ENCODE measurements at places on chromosomes 13 and 19.

- no peak for DNase-seq
Observed at GRCh38 chr13:46963904-46964303, 67.1 kb upstream of the HTR2A start.

DNA sequence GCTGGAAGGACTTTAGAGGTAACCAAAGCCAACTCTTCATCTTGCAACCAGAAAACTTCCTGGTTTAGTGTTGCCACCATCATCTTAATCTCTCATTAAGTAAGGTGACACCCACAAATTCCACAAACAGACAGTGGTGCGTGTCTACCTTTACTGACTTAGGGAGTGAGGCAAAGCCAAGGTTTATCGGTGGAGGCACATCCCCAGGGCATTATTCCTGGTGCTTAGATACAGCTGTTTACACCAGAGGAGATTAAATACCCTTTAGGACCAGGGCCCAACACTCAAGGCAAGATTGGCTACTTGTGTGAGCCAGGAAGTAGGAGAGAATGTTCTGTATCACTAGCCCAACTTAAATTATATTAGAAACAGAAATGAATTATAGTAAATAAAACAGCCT lies 9.5 kb downstream of the STOML3 start:
- DNase-seq: no peak

DNA sequence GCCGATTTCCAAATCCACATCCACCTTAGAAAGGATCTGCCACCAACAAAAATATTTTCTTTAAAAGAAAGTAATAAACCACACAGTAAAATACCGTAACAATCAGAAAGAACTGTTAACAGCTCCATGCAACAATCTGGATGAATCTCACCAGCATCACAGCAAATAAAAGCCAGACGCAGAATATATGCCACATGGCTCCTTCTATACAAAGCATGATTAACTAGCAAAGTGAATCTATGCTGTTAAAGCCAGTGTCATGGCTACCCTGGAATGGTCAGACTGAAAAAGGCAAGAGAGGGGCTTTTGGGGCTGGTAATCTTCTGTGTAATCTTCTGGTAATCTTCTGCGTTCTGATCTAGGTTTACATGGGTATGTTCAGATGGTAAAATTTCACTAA lies 81.3 kb downstream of the SACS start:
- DNase-seq: no peak

GRCh38 chr13:45542878-45543277 lies 72.7 kb downstream of the ERICH6B start:
- DNase-seq: no peak

DNA sequence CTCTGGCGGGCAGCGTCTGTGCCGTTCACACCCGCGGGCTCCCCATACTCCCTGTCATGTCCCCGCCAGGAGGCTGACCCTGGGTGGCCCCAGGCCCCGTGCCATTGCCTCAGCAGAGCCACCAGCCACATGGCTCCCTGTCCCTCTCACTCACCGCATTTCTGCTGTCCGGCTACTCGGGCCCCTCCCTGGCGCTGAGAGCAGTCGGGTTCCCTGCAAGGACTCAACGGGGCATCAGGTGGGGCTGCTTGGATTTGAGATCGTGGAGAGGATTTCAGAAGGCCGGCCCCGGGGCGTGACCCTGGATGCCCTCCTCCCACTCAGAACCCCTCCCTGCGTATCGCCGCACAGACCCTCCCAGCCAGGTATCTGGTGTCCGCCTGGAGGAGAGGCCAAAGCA lies 142.1 kb downstream of the KDM4B start:
- no peak for DNase-seq

DNA sequence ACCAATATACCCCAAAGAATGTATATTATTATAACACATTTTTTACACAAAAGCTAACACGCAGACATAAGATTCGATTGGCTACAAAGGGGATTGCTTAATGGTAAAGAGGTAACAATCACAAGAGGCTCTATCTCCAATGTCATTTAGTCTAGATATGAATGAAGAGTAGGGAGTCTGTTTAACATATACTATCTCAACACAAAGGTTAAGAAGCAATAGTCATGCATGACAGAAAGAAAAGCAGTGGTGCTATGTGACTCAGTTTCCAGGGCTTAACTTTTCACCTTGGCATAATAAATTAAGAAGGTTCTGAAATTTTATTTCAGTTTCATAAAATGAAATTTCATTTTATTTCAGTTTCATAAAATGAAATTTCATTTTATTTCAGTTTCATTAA lies 33.3 kb downstream of the UFM1 start:
- no peak for DNase-seq

DNA sequence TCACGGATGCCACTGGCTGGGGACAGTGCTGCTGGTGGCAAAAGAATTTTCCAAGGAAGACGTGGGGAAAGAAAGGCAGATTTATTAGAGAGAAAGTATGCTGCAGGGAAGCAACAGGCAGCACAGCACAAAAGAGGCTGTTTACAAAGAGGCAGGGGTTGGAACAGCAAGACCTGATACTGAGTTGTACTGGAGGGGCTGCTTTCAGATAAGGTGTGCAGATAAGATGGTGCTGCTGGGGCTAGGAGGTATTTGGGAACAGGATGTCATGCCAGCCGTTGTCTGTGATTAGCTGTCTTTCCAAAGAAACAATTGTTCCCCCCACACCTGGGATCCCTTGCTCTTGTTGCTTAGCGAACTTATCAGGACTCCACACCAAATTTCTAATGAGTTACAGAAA lies 2023.3 kb upstream of the PCDH20 start:
- no peak for DNase-seq

GRCh38 chr13:27997904-27998522 lies 9.5 kb upstream of the URAD start:
- DNase-seq: no peak

GRCh38 chr19:9427941-9428340 lies 7.4 kb downstream of the ZNF266 start:
- DNase-seq: no peak

- no peak for DNase-seq
Observed at GRCh38 chr13:53781941-53782340, 753.3 kb downstream of the OLFM4 start.

GRCh38 chr19:14354445-14354844 lies 26.8 kb upstream of the ADGRE5 start:
- no peak for DNase-seq

- DNase-seq: no peak
Observed at GRCh38 chr13:97276862-97277269, 54.7 kb downstream of the MBNL2 start.

GRCh38 chr19:13120817-13121216 lies 2.8 kb downstream of the NACC1 start:
- no peak for DNase-seq

DNA sequence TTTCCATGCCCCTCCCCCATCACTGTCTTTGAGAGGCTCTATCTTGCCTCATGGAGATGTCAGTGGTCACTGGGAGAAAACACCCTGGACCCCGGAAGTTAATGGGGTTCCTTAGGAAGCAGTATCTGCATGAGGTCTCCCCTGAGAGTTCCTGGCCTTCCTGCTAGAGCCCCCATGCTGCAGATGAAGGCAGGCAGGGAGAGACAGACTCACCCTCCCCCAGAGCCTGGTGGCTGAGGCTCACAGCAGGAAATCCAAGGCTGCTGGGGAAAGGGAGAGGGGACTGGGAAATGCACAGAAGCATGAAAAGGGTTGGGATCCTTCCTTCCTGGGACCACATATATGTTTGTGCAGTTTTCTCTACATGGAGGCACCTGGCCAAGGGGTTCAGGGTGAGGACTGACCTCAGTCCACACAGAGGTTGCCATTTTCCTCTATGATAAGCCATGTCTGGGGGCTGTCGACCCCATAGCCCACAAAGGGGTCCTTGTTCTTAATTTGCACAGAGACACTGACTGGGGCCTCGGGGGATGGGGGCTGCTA lies 95.4 kb downstream of the RNASEH2B start:
- DNase-seq: no peak

- no peak for DNase-seq
Observed at GRCh38 chr13:44064357-44064756, 184.7 kb downstream of the LACC1 start.

GRCh38 chr19:39659791-39660190 lies 4.1 kb downstream of the LGALS16 start:
- DNase-seq: no peak

- DNase-seq: no peak
Observed at GRCh38 chr13:105820415-105820814, 715.0 kb downstream of the EFNB2 start.

DNA sequence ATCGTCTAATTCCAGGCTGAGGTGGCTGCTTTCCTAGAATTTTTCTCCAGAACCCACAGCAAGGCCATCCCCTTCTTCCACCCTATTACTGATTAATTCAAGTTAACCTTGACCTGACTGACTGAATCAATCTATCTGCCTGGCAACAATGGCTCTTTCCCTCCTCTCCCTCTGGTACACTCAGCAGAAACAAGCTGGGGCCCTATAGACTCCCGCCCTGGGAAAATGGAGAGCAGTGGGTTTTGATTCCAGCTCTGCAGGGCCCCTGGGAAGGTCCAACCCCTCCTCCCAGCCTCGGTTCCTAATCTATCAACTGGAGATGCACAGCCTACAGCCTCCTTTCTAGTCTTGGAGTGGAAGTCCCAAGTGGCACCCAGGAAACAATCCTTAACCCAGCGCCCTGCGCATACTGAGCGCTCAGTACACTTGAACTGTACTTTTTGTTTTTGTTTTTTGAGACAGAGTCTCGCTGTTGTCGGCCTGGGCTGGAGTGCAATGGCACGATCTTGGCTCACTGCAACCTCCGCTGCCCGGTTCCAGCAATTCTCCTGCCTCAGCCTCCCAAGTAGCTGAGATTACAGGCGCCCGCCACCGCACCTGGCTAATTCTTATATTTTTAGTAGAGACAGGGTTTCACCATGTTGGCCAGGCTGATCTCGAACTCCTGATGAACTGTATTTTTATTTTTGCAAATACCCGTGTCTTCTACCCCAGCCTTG lies 5.2 kb upstream of the C3 start:
- DNase-seq: no peak

GRCh38 chr19:2287585-2288337 lies 5.8 kb upstream of the PEAK3 start:
- DNase-seq: no peak

GRCh38 chr13:31756346-31756745 lies 17.0 kb downstream of the RXFP2 start:
- DNase-seq: no peak

GRCh38 chr13:100347968-100348367 lies 240.6 kb downstream of the GGACT start:
- DNase-seq: no peak

DNA sequence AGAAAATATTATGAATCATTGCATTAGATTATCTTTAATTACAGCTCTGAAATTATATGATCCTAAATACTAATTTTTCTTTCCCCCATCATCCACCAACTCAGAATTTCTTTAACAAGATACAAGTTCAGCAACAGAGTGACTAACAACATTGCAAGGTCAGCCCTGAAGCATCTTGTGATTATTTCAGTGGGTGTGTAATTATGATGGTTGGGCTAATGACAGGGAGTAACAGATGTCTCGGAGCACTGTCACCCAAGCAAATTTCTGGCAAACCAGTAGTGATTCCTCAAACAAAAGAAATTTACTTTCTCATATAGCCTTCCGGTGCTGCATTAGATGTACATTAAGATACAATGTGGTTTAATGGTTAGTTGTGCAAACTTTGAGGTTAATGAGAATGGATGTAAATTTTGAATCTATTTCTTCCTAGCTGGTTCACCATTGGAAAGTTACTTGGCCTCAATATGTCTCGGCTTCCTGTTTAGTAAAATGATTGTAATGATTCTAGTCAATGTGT lies 238.9 kb downstream of the ITGBL1 start:
- DNase-seq: no peak

Data from stimulated activated CD8-positive, alpha-beta memory T cell treated with anti-CD3 and anti-CD28 coated beads, Interleukin-15, amount 100 ng/mL, for 24 hours (primary cell).